Kasumi-1 (cell line): ENCODE measurements at places on chromosomes 3 and 15.

DNA sequence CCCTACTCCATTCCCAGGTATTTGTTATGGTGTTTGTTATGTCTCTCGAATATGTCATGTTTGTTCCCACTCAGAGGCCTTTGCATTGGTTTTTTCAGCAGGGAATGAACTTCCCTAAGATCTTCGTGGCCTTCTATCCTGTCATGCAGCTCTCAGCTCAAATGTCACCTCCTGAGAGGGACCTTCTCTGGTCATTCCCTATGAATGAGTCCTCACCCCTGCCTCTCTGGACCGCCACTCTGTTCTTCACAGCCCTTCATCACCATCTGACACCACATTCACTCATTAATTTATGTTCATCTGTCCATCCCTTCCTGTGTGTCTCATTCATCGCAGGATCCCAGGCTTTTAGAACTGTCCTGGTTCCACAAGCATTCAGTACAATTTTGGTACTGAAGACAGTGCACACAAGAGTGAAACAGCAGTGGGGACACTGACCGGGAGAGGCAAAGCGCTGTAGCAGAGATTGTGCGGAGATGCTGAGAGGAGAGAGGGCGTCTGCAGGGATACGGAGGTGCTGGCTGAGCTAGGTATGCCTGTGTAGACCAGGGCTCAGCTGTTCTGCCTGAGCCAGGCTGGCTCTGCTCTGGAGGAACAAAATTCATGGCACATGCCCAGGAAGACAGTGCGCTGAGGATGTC lies 132.3 kb downstream of the CHCHD6 start:
- DNase-seq = no peak

DNA sequence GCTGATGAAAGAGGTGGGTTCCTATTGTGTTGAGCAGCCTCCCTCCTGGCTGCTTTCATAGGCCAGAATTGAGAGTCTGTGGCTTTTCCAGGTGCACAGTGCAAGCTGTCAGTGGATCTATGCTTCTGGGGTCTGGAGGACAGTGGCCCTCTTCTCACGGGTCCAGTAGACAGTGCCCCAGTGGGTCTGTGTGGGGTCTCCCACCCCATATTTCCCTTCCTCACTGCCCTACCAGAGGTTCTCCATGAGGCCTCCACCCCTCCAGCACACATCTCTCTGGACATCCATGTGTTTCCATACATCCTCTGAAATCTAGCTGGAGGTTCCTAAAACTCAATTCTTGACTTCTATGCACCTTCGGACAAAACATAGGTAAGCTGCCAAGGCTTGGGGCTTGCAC lies 201.2 kb downstream of the FAM43A start:
- DNase-seq = no peak

DNA sequence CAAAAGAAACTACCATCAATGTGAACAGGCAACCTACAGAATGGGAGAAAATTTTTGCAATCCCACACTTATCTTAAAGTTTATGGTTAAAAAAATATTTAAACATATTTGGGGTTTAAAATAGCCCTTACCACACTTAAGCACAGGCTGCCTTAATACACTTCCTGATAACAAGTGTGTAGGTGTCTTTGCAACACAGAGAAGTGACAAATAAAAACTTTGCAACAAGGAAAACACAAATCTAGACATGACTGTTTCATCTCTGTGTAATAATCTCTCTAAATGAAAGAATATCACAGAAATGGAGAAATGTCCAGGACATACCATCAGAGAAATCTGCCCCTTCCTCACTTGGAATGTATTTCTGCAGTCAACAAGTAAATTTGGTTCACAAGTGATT lies 464.1 kb upstream of the ARHGEF26 start:
- no peak for DNase-seq

- no peak for DNase-seq
Observed at GRCh38 chr3:179606534-179607085, 2.0 kb downstream of the NDUFB5 start.

DNA sequence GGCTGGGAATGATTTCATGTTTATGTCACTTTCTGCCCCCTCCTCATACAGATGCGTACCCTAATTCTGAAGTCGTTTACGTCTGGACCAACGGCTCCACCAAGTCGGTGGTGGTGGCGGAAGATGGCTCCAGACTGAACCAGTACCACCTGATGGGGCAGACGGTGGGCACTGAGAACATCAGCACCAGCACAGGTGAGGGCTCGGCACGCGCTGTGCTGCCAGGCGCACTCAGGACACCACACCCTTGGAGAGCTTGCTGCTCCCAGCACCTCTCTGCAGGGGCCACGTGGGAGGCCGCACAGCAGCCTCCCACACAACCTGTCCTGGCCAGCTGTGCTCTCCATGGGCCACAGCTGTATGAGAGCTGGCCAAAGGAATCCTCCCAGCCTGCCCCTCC lies 33.8 kb upstream of the GABRG3 start:
- no peak for DNase-seq

GRCh38 chr15:67091071-67091979 lies 25.9 kb downstream of the SMAD3 start:
- no peak for DNase-seq

- DNase-seq = no peak
Observed at GRCh38 chr3:191380001-191380400, 49.7 kb upstream of the UTS2B start.

- peak; percentile 16 for DNase-seq
Observed at GRCh38 chr3:4888913-4889846, 90.1 kb upstream of the BHLHE40 start.

DNA sequence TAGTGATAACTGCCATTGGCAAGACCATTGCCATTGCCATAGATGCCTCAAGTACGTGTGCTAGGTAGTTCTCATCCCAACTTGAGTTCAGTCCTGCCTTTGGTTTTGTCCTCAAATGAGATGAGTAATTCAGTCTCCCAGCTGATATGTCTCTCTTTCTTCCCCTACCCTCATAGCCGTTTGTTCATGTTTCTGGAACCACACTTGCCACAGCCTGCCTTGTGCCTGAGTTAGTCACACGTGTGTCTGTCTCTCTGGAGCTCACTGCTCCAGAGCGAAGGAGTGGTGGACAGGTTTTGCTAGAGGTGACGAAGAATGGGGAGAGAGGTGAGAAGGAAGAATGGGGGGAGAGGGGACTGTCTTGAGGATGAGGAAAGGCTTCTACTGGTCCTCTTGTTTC lies 88.0 kb upstream of the IGF1R start:
- no peak for DNase-seq

DNA sequence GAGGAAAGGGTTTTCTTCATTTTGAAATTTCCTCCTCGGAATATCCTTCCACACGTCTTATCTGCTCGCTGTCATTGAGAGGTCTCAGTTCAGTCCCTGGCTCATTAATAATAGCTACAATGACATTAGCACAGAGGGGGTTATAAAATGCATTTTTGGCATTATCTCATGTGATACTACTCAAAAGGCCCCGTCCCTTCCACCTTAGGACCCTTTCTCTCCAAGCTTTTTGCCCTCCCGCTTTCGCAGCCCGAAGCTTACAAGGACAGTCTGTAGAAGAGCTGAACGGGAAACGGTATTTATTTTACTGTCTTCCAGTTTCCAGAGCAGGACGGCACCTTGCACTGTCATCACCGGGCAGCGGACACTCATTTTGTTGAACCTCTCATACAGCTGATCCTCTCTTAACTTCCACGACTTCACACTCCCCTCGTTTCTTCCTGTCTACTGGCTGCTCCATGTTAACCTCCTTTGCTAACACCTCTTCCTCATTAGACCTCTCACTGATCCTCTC lies 5.6 kb upstream of the PLEKHO2 start:
- DNase-seq = no peak

GRCh38 chr15:60471314-60471713 lies 7.6 kb downstream of the ICE2 start:
- DNase-seq = no peak

DNA sequence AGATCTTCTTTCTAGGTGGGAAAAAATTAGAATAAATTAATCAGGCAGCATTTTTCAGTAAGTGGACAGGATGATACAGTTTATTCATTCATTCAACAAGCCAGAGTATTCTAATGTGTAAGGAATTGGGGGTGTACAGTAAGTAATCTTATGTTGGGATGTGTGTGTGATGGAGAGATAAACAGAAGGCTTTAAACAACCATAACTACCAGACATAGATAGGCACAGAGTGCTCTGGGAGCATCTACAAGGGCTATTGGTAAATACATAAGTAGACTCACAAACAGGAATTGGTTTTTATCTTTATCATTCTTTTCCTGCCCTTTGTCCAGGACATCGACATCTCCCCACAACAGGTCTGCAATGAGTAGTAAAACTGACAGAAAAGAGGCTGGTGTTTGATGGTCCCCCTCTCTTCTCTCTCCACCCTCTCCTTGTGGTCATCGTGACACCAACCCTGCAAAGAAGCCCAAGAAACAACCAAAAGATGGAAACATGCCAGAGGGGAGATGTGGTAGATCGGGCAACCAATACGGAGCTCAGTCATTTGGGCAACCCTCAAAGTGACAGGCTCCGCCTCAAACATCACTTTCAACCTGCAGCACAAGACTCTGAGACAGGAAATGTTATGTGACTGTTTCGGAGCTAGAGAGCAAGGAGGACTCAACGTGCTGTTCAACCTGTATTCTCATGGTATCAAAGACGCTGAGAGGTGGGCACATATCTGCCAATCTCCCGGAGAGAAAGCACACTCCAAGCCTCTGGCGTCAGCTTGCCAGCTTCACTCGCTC lies 28.7 kb upstream of the B3GNT5 start:
- DNase-seq = no peak

DNA sequence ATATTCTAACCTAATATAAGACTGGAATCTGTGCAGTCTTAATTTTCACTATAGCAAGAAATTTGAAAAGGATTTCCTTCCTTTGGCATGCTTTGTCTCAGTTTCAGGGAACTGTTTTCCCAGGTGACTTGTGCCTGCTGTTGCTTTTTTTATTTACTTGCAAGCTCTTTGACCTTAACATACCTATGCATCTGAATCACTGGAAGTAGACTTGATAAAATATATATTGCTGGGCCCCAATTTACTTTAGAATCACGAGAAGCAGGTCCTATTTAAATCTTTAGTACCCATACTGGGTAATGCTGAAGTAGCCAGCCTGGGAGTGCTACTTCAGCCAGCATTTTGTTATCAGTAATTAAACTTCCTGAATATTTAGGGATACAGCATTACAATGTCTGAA lies 257.9 kb upstream of the ALCAM start:
- DNase-seq = no peak

DNA sequence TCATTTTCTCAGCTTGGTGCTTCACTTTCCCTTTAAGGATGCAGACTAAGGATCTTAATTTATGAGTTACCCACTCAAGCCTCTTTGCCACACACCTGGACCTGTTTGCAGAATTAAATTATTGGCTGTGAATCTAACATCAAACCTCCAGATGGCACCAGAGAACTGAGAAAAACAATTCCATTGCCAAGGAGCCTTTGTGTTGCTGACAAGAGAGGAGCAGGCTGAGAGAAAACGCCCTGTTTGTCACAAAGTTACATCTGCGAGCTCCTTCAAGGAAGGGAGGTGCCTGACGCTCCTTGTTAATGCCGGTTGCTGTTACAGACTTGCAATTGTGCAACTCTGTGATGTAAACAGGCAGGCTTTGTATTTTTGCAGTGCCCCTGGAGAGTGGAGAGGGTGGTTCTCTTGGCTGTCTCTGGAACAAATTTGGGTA lies 36.3 kb upstream of the TMC3 start:
- DNase-seq = peak; percentile 89

DNA sequence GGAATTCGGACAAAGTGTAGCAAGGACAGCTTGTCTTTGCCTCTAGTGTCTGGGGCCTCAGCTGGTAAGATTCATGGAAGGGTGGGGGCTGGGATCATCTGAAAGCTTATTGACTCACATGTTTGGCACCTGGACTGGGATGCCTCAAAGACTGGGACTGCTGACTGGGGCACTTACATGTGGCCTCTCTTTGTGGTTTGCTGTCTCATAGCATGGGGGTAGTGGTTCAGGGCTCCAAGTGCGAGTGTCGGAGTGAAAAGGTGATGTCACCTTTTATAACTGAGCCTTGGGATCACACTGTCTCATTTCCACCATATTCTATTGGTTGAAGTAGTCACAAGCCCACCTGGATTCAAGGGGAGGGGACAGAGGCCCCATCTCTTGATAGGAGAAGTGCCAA lies 6.8 kb downstream of the MFSD1 start:
- DNase-seq = peak; percentile 59

GRCh38 chr3:124346487-124346886 lies 354.6 kb upstream of the ROPN1 start:
- no peak for DNase-seq

DNA sequence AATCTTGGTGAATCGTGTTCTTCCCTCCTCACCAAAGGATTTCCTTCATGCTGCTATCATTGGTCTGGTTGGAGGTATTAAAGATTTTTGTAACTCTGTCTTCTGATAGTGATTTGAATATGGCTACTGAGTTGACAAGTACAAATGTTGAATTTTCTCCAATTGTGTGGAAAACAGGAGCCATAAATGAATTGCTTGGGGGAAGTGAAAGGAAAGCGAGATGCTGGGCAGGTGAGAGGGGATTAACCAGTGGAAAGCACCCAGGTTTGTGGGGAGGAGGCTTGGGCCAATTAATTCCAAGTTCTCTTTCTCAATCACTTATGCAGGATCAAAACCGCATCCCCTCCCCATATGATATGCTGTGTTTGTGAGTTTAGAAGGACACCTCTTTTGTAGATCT lies 372.5 kb downstream of the IL20RB start:
- no peak for DNase-seq

DNA sequence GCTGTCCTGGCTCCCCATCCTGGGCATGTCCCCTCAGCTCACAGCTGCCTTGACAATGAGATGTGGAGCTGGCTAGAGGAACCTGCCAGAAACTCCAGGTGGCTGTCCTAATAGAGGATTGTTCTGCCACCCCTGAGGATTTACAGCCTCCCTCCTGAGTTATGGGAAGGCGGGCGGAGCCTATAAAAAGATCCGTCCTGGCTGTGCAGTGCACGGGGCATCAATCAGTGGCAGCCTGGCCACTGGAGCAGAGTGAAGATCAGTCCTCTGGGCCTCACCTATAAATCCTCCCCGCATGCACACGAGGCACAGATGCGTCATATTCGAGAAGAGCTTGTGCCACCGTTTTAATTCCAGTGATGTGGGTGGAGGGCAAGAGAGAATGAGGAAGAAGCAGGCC lies 90.0 kb downstream of the MEGF11 start:
- no peak for DNase-seq

DNA sequence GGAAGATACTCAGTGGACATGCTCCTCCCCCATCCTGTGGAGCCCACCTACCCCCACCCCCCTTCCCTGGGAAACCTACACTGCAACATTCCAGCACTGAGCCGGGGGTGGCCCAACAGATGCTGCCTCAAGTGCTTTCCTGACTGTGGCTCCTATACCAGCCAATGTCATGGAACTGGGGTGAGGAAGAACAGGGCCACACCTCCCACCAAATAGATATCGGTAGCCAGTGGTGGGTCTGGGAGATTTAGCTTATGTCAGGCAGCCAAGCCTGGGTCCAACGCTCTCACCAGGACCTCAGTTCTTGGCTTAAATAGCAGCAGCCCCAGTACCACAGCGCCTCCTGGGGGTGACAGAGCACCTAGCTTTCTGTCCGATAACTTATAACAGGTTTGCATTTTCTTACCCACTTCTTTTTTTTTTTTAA lies 30.3 kb downstream of the CDC25A start:
- DNase-seq = peak; percentile 47

DNA sequence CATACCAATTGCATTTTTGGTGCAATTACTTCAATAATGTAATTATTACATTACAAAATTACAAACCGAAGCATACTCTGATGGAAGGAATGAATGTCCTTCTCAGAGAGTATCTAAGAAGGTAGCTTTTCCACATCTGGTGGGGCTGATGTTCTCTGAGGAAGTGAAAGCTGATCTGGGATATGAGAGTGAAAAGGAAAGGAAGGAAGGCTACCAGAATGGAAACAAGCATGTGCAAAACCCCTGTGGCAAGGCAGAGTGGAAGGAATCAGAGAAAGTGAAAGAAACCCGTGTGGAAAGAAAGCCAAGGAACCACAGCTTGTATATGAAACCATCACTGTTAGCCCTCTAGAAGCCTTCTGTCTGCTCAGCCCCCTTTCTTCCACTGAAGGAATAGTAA lies 35.3 kb upstream of the GOLGA8A start:
- no peak for DNase-seq
